ENCODE measurements at places on chromosomes 4 and X. TPM values are rescaled to one million over a fixed set of nuclear protein-coding genes. Genes with fewer than 3 reads are reported as not detected.

DNA sequence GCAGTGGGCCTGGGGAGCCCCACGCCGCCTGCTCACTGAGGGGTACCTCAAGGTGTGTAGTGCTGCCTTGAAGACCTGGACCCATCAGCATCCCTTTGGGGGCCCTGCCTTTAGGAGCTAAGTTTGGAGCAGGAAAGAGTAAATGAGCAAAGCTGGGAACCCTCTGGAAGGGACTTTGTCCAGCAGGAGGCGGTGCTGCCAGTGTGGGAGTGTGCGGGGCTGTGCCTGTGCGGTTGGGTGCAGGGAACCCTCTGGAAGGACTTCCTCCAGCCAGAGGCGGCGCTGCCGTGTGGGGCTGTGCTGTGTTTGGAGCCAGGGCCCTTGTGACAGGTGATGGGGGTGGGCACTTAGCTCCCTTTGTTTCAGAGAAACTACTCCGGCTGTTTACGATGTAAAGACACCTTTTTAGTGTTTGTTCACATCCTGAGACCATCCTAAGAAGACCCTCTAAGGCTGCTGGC, 25.8 kb downstream of the RGS12 start:
- no peak for DNase-seq

DNA sequence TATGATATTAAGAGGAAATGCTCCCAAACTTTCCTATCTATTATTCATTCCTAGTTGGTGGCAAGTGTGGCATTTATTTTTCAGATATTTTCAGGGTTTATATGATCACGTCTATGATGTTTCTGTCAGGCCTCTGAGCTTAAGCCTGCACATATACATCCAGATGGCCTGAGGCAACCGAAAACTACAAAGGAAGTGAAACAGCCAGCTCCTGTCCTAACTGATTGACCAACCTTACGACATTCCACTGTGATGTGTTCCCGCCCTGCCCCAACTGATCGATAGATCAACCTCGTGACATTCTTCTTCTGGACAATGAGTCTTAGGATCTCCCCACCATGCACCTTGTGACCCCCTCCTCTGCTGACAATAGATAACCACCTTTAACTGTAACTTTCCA, 67.6 kb upstream of the CTSO start:
- no peak for DNase-seq

- DNase-seq: no peak
These were observed 660 bp downstream of the WWC2 start for GRCh38 chr4:183099537-183100297.

- no peak for DNase-seq
These were observed 642.2 kb downstream of the C4orf33 start for GRCh38 chr4:129738175-129738574.

DNA sequence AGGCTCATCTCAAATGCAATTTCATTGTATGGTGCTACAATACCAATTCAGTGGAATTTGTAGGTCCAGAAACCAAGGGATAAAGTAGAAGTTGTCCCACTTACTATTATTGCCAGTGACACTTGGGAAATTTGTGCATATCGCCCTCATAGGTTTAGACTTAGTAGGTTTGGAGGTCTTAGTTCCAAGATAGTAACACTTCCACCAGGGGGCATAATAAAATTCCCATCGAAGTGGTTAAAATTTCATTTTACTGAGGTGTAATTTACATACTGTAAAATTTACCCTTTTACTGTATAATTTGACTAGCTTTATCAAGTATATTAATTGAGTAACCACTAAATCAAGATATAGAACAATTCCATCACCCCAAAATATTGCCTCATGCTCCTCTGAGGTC, 174.6 kb downstream of the INPP4B start:
- no peak for DNase-seq

UGT2B15 gene
- total RNA-seq: not detected

SSX2B gene
- not detected for total RNA-seq

Data from IMR-90 (cell line).